ENCODE measurements at places on chromosomes 7 and 10. TPM values are rescaled to one million over a fixed set of nuclear protein-coding genes. Genes with fewer than 3 reads are reported as not detected.

- H3K4me1 ChIP-seq = peaks cover 11% of the 10 kb centered on the region
- H3K4me3 ChIP-seq = no peak overlapping the region
- no peak overlapping the region for H3K27ac ChIP-seq
- no peaks in the 10 kb centered on the region for H3K27me3 ChIP-seq
These were observed 7.6 kb upstream of the ORAI2 start for GRCh38 chr7:102425639-102426267.

- no peaks in the 10 kb centered on the region for H3K27me3 ChIP-seq
- no peak overlapping the region for H3K27ac ChIP-seq
- no peak for DNase-seq
- H3K4me3 ChIP-seq = no peak overlapping the region
These were observed 3.3 kb downstream of the PLXDC2 start for GRCh38 chr10:19819419-19820033.

CPA2 gene
- not detected for total RNA-seq

INA gene
- total RNA-seq = 20.9 TPM

Measured in PC-9 (cell line).